A375 (cell line): ENCODE measurements at places on chromosomes 4 and X. TPM values are rescaled to one million over a fixed set of nuclear protein-coding genes. Genes with fewer than 3 reads are reported as not detected.

RTL5 gene
- total RNA-seq, result 0.23 and 0.27 TPM in 2 replicates

GASK1B gene
- total RNA-seq, result 0.94 and 1.1 TPM in 2 replicates

HSFX4 gene
- not detected in 2 replicates for total RNA-seq

TAF7L gene
- total RNA-seq, result not detected in 2 replicates

GABRQ gene
- not detected in 2 replicates for total RNA-seq

SLC25A53 gene
- 12.5 and 14.4 TPM in 2 replicates for total RNA-seq

ASMT gene
- total RNA-seq, result not detected in 2 replicates

LINC00632 gene
- 5.1 and 6.6 TPM in 2 replicates for total RNA-seq

GATA1 gene
- not detected in 2 replicates for total RNA-seq

SSX3 gene
- not detected in 2 replicates for total RNA-seq

LRAT gene
- 6.7 and 9.3 TPM in 2 replicates for total RNA-seq
